ENCODE measurements at places on chromosomes 6 and 20. TPM values are rescaled to one million over a fixed set of nuclear protein-coding genes. Genes with fewer than 3 reads are reported as not detected.
A peak's percentile ranks its signal among the peaks of the same experiment; 100 is the strongest.

DNA sequence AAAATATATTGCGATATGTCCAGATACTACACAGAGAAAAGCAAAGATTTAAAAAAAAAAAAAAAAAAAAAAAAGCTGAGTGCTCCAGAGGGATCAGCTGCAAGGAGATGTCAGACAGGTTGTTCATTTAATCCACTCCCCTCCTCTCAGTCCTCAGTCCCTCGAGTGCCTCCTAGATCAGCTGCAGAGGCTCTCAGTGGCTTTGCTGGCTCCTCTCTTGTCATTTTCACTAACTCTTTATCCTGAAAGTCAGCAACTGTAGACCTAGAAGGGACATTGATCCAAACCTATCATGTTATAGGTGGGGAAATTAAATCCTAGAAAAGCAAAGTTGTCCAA lies 61.6 kb downstream of the KIAA0319 start:
- DNase-seq, result no peak
- H3K4me3 ChIP-seq, result no peak overlapping the region

GRCh38 chr6:125094563-125094962 lies 59.0 kb upstream of the TPD52L1 start:
- no peak overlapping the region for H3K4me3 ChIP-seq
- H3K27me3 ChIP-seq, result peaks cover 14% of the 10 kb centered on the region
- no peaks in the 10 kb centered on the region for H3K4me1 ChIP-seq
- H3K36me3 ChIP-seq, result no peaks in the 10 kb centered on the region

DNA sequence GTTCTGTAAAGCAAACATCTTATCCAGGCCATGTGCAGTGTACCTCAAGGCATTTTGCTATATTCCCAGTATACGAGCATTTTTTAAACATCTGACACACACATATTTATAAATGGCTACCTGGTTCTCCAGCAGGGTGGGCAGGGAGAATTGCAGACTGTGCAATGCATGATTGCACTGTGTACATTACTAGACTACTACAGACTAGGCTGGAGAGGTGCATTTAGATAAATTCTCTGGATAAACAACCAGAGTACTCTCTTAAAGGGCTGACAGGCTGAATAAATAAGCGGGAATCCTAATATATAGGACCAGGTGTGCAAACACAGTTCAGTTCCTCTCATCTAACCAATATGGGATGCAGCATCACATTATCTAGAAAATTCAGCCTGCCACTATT lies 428.3 kb upstream of the ARID1B start:
- no peak for DNase-seq
- no peak overlapping the region for H3K27ac ChIP-seq
- H3K27me3 ChIP-seq, result no peaks in the 10 kb centered on the region
- no peak overlapping the region for H3K4me3 ChIP-seq
- H3K4me1 ChIP-seq, result no peaks in the 10 kb centered on the region

GRCh38 chr20:17766226-17766625 lies 66.5 kb downstream of the BANF2 start:
- peaks cover 3% of the 10 kb centered on the region for H3K27me3 ChIP-seq
- no peak for DNase-seq
- no peaks in the 10 kb centered on the region for H3K4me1 ChIP-seq
- no peak overlapping the region for H3K27ac ChIP-seq

DNA sequence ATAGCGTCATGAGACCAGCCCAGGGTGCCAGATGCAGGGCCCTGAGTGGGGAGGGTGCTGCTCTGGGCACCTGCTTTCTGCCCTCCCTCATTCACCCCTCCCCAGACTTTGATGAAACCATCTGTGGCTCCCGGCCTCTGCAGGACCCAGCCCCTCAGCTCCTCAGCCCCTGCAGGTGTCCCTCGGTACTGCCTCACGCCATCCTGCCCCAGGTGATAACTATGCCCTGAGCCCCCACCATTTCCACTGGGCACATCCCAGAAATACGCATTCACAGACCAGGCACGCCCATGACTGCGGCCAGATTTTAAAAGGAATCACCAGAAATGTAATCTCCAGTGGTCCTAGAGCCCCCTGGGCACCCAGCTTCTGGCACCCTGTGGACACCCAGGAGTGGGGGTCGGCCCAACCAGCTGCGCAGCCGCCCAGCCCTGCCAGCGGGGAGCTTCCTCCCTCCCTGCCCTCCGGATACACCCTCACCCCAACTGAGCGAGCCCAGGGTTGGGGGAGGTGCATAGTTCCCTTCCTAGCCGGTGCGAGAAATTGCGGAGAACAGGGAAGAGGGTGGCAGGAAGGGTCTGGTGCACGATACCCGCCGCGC lies 615 bp upstream of the NTSR1 start:
- no peak overlapping the region for H3K27ac ChIP-seq
- H3K4me3 ChIP-seq, result no peak overlapping the region
- peak; percentile 36 for DNase-seq
- peaks cover 6% of the 10 kb centered on the region for H3K4me1 ChIP-seq
- no peaks in the 10 kb centered on the region for H3K36me3 ChIP-seq

DNA sequence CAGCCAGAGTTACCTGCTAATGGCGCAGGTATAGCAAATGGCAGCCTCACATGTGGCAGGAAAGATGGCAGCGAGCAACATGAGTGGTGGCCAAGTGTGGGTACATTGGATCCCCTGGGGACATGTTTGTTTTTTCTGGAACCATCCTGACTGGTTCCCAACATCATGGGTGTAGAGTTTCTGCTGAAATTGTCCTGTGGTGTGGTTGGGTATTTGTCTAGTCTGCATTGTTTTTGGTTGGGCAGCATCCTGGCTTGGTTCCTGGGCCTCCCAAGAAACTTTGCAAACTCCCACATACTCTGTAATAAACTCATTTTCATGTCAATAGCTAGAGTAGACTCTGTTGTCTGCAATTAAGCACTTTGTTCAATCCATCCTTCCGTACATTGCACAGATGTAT lies 282.6 kb downstream of the CDC5L start:
- no peak overlapping the region for H3K4me3 ChIP-seq
- H3K27ac ChIP-seq, result no peak overlapping the region
- peaks cover 2% of the 10 kb centered on the region for H3K27me3 ChIP-seq
- no peak for DNase-seq
- H3K4me1 ChIP-seq, result no peaks in the 10 kb centered on the region

- no peak overlapping the region for H3K4me3 ChIP-seq
- DNase-seq, result no peak
- H3K27me3 ChIP-seq, result no peaks in the 10 kb centered on the region
- no peaks in the 10 kb centered on the region for H3K4me1 ChIP-seq
- H3K27ac ChIP-seq, result no peak overlapping the region
Measured at GRCh38 chr6:34852406-34853085, 35.3 kb downstream of the TAF11 start.

DNA sequence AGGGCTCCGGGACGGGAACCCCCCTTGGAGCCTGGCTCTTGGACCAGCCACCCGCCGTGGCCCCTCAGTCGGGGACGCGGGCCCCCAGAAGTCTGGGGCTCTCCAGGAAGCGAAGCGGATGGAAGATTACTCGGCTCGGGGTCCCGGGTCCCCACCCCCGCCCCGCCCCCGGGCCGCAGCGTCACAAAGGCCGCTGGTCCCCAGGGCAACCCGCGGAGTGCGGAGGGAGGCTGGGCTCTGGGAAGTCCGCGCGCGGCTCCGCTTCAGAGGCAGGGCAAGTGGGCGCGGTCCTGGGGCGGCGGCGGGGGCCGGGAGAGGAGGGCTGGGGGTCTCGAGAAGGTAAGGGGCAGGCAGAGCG lies at the start of gene FNDC11:
Gene FNDC11 (plus strand): TSS at position 227 of the 358 bp plus-strand sequence. CDS start 1,505 bp downstream, outside the sequence.
- peak within 1 kb of the TSS; percentile 53 for H3K4me3 ChIP-seq
- DNase-seq, result peak; percentile 68
- H3K27me3 ChIP-seq, result peaks cover 7% of the 10 kb centered on the region

Gene ABHD16B
- total RNA-seq, result not detected

Gene OPRM1
- not detected for total RNA-seq

Gene TLDC2
- not detected for total RNA-seq
